ENCODE measurements at places on chromosomes 11 and 22.

- no peak for DNase-seq
Observed at GRCh38 chr22:27795053-27795452, 6.5 kb downstream of the MN1 start.

DNA sequence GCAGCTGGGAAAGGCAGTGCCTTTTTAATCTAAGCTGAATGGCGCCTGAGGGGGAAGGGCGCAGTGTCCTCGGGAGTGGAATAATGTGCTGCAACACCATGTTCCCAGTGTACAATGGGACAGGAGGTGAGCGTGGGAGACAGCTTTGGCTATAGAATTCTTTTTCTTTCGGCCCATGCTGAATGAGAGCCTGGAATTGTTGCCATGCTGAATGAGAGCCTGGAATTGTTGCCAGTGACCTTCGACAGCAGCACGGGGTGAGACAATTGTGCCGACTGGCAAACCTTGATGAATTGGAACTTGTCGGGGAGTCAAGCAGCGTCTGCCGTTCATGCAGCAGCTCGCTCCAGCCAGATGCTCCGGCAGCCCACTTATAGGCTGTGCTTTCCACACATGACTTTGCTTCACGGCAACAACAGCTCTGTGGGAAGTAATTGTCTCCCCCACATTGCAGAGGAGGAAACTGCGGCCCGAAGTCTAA, 141.4 kb upstream of the E2F8 start:
- no peak for DNase-seq

GRCh38 chr11:120778685-120779490, 245.0 kb upstream of the TBCEL start:
- no peak for DNase-seq

- no peak for DNase-seq
Observed at GRCh38 chr11:65428578-65429067, 6.0 kb downstream of the NEAT1 start.

DNA sequence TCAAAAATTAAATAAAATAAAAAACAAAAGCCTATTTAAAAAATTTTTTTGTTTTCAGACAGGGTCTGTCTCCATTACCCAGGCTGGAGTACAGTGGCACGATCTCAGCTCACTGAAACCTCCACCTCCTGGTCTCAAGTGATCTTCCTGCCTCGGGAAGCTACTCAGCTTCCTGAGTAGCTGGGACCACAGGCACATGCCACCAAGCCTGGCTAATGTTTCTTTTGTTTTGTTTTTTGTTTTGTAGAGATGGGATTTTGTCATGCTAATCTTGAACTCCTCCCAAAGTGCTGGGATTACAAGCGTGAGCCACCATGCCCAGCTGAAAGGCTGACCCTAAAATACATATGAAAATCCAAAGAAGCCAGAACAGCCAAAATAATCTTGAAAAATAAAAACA, 20.4 kb upstream of the L3MBTL2 start:
- DNase-seq = no peak

DNA sequence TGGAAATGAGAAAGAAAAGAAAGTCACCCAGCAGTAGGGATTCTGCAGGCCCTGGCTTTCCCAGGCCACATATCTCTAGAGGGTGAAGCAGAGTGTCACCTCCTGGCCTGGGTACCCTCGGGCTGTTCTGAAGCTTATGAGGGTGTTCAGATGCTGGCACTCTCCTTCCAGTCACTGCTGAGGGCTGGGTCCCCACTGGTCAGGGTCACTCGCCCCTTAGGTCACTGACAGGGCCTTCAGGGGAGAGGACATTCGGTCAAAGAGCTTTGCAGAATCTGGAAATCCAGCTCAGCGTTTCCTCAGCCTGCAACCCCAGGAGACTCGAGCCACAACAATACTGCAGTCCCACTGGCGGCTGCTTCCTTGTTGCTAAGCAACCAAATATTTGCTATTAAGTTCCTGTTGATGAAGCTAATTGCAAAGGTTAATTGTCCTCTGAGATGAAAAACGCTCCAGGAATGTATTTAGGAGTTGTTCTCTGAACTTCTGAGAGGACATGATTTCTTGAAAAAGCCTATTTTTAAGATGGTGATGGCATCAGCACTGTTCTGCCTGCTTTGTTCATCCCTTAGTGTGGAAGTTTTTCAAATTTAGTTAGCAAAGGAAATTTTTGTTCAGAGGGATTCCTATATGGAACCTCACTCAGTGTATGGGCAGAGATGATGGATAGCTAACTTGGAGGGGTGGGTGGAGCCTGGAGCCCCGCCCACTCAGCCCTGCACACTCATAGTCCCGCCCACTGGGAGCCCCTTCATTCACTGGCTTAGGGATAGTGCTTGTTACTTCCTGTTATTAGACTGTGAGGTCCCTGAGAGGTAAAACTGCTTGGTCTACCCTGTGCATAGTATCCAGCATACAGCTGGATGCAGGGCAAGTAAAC, 109.2 kb downstream of the CSNK2A3 start:
- no peak for DNase-seq

- no peak for DNase-seq
Observed at GRCh38 chr11:68994894-68995285, 14.1 kb upstream of the MRGPRD start.

- DNase-seq = no peak
Observed at GRCh38 chr22:37529652-37530345, 10.6 kb upstream of the CARD10 start.

GRCh38 chr11:85029964-85030363, 597.2 kb downstream of the DLG2 start:
- no peak for DNase-seq

GRCh38 chr11:25593221-25593620, 738.7 kb upstream of the ANO3 start:
- no peak for DNase-seq

DNA sequence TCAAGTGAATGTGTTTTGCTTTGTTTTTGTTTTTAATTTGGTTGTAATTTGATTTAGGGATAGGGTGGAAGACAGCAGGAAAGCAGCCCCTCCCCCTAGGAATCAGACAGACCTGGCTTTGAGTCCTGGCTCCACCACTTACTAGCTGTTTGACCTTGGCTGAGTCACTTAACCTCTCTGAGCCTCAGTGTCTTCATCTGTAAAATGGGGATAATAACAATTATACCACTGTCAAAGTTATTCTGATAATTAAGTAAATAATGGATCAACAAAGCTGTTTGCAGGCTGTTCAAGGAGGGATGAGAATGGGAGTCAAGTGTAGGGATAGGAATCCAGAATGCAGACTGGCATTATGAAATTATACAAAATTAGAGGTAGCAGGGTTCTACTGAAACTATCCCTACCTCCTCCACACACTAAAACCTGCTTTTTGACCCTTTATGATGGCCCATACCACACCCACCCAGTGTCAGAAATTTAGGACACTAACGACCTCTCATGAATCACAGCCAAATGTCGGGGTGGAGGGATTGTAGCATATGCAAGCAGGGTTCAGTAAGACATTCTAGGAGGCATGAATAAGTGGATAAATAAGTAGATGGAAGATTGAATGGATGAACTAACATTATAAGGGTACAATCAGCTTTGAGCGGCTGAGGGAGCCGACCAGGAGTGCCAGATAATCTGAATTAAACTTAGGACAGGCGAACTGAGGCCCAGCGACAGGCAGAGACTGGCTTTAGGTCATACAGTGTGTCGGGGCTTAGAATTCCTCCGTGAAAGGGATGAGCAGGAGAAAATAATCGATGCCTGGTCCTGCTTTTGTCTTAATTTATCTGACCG, 974 bp downstream of the ANAPC15 start:
- DNase-seq = no peak

- no peak for DNase-seq
Observed at GRCh38 chr11:120642196-120642894, 130.8 kb downstream of the GRIK4 start.

GRCh38 chr22:39525658-39525975, 5.3 kb downstream of the ATF4 start:
- DNase-seq = no peak

DNA sequence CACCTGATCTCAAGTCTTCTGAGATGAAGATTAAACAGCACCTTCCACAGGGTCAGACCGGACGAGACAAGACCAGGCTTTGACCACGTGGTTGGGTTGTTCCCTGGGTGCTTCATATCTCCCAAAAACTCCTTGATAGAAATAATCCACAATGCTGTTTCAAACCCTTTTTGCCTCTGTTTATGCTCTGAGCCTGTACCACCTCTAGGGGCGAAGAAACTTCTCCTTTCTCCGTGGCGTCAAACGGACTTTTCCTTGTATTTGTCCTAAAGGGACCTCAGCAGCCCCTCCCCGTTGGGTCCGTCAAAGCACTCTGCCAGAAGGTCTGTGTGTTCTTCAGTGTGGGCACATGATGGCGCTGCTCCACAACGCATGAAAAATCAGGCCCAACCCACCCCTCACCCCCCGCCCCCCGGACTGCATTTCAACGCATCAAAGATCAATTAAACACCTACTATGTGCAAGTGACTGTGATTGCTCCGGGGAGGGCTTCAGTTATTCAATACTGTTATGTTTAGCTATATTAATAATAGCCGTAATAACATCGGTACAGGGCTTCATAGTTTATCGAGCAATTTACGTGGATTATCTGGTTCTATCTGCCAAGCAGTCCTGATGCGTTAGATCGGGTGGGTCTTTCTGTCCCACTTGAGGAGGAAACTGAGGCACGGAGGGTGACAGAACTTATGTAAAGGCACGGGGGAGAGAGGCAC, 17.3 kb upstream of the EIF3D start:
- DNase-seq = no peak

DNA sequence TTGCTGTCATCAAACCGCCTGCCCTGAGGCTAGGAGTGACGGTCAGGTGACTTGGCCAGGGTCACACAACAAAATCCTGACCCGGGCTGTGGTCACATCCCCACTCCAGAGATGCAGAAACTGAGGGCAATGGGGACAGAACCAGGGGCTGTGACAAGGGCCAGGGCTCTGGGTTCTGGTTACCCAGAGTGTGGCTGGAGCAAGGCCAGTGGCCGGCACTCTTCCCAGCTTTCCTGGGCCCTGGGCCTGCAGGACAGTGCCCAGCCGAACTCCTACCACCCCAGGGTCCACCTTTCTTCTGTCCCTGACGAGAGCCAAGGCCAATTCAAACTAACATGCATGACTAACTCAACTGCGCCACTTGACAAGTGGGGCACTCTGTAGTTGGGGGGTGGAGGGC, 35.9 kb downstream of the ARVCF start:
- no peak for DNase-seq

- no peak for DNase-seq
Observed at GRCh38 chr11:85137597-85137996, 489.5 kb downstream of the DLG2 start.

DNA sequence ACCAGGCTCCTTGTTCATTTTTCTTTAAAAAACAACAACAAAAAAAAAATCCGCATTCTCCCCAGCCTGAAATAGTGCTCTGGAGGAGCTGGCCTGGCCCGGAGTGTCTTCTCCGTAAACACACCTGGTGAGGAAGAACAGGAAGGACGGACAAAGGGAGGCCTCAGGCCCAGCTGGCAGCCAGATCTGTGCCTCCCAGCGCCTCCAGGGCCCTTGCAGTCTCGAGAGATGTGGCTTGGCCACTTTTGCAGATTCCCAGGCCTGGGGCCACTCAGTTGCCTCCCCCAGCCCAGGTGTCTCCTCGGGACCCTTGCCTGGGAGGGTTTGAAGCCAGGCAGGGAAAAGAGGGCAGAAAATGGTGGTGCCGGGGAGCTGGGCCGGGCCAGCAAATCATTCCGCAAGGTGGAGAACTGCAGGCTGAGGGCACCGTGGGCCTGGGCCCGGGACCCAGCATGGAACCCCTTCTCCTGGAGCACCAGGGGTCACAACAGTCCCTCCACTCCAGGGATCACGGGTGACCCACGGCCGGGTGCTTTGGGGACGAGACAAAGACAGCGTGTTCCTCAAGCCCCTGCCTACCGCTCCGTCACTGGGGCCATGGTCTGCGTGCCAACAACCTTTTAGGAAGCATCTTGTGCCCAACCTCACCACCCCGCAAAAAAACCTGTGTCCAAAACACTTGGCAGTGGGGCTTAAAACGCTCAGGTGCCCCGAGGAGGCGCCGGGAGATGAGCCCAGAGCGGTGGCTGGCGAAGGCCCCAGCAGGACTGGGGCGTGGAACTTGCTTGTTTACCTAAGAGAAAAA, 67.1 kb upstream of the WNT7B start:
- no peak for DNase-seq

DNA sequence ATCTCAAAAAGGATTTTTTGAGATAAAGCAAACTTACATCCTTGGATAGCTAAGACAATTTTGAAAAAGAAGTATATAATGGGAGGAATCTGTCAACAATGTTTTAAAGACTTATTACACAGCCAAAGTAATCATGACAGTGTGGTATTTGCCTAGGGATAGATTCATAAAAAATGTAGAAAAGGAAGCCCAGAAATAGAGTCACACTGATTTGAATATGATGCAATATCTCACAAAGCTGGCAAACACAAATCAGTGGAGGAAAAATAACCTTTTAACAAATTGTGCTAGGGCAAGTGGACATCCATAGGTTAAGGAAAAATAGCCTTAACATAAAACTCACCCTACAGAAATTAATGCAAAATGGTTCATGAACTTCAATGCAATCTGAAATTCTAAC, 6.0 kb downstream of the XKR3 start:
- DNase-seq = no peak

DNA sequence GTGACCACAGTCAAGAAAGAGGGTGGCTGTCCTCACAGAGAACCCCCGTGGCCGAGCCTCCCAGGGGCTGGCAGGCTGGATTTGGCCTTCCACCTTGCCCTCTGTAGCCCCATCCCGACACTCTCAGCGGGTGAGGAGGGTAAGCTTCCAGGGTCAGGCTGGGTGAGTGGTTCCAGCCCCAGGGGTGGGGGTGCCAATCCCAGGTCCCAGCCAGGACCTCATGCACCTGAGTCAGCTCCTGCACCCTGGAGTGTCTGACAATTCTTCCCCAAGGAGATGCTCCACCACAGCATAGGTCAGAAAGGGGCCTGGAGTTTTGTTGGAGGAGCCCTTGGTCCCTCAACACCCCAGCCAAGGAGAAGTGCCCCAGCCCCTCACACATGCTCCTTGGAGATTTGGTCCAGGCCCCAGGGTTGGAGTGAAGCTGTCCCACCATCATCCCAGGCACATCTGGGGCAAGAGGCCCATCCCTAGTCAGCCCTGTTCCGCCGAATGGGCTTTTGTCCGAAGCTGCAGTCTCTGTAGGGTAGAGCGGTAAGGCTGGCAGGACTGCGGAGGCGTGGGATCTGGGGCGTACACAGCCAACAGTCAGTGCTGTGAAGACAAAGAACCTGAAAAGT, 8.4 kb downstream of the LINC01488 start:
- DNase-seq = no peak

DNA sequence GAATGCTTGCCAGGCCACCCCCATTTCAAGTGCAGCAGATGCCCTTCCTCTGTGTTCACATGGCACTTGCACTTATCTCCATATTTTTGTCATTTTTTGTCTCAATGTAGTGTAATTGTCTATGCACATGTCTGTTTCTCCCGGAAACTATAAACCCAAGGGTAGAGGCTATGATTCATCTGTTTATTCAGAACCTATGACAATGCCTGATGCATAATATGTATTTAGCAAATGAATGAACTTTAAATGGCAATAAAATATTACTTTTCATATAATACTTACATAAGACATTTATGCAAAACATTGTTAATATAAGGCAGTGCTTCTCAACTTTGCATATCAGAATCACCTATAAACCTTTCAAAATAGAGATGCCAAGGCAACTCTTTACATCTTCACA, 6.7 kb downstream of the PAK1 start:
- no peak for DNase-seq

GRCh38 chr22:20418211-20418788, 19.3 kb downstream of the SCARF2 start:
- peak; percentile 80 for DNase-seq

- DNase-seq = no peak
Observed at GRCh38 chr22:29146091-29146560, 59.6 kb upstream of the EMID1 start.

GRCh38 chr22:18001040-18001893, 23.1 kb downstream of the MICAL3 start:
- DNase-seq = peak; percentile 84
